NCI-H748 treated with DMSO at 0.1 percent for 48 hours (cell line): ENCODE measurements at places on chromosomes 5 and 9.
A peak's percentile ranks its signal among the peaks of the same experiment; 100 is the strongest.

DNA sequence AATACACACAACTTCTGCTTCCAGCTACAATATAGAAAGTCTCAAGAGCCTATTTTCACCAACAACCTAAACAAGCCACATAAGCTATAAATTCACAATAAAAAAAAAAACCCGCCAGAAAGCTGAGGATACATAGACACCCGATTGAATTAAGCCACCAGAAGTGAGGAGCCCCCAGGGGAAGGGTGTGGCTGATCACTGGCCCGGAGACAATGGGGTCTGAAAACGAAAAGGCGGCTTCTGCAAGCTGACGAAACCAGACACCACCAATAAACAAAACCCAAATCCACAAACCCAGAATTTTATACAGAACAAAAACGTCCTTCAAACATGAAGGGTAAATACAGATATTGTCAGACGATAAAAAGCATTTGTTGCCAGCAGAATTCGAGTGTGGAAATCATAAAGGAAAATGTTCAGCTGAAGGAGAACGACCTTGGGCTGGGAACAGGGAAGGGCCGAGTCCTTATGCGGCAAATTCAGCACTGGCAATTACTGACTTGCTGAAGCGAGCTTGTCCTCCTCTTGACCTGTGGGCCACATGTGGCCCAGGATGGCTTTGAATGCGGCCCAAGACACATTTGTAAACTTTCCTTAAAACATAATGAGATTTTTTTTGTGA, 39.6 kb upstream of the CEP72 start:
- DNase-seq, result peak; percentile 100

DNA sequence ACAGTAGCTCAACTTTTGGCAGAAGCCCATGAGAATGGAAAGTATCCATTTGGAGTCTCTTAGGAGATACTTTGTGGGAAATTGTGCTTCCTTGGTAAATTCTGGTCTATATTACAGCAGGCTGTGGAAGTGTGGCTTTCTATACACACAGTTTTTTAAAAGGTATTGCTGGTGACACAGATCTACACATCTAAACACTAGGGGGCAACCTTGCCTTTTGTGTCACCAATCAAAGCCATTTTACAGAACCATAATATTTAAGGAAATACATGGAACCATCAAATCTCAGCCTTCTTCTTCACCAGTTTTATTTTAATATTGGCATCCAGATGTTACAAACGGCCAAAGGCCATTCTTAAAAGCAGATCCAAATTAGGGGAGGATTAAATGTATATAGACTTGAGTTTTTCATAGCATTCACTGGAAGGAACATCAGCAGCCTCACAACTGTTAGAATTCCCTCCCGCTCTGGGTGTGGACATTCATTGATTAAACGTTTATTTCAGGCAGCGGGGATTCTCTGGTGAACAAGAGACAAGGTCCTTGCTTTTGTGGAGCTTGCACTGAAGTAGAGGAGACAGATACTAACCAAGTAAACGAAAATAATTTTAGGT, 132.4 kb upstream of the EPB41L4A start:
- DNase-seq, result peak; percentile 30

- peak; percentile 3 for DNase-seq
Observed at GRCh38 chr5:141958113-141958512, at the start of gene PCDH12. Gene PCDH12, minus strand, starts transcription at chr5:141958202. Its CDS starts 351 bp downstream, at chr5:141957851.

GRCh38 chr9:126361810-126362238, 35.2 kb downstream of the MVB12B start:
- no peak for DNase-seq

GRCh38 chr5:16586556-16586955, 30.2 kb downstream of the RETREG1 start:
- DNase-seq, result no peak

- DNase-seq, result no peak
Observed at GRCh38 chr9:1044643-1045042, 5.5 kb upstream of the DMRT2 start.

- no peak for DNase-seq
Observed at GRCh38 chr5:95715799-95716461, 15.2 kb upstream of the RHOBTB3 start.

DNA sequence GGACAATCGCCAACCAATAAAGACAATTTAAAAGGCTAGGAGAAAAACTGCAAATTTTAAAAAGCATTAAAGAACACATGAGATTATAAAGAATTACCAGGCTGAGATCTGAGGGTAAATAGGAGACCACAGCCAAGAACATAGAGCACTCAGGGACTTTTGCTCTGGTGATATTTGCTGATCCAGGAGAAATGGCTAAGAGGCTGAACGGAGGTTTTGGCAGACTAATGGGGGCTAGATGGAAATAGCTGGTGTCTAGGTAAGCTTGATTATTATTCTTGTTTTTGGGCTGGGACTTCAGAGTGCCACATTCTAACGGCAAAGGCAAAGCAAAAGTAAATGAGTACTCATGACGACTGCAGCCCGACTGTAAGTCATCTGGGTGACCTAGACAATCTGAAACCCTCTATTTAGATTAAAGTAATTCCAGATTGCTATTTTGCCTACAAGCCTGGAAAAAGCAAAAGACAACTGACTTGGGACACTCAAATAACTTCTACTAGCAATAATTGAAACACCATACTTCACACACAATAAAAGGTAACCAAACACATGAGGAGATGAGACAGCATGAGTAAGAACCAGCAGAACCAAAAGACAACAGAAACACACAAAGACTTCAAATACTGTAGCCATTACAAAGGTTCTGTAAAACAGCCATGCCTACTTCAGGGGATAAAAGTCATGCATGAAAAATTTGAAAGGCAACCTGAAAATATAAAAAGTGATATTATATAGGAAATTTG, 68.8 kb downstream of the JAKMIP2 start:
- no peak for DNase-seq

GRCh38 chr9:97813072-97813471, 40.0 kb upstream of the FOXE1 start:
- no peak for DNase-seq

GRCh38 chr9:35110327-35110761, 5.3 kb downstream of the ATOSB start:
- DNase-seq, result no peak

GRCh38 chr9:125484350-125485282, 222.4 kb downstream of the MAPKAP1 start:
- DNase-seq, result no peak

- DNase-seq, result no peak
Observed at GRCh38 chr5:1772634-1773033, 27.0 kb downstream of the MRPL36 start.

DNA sequence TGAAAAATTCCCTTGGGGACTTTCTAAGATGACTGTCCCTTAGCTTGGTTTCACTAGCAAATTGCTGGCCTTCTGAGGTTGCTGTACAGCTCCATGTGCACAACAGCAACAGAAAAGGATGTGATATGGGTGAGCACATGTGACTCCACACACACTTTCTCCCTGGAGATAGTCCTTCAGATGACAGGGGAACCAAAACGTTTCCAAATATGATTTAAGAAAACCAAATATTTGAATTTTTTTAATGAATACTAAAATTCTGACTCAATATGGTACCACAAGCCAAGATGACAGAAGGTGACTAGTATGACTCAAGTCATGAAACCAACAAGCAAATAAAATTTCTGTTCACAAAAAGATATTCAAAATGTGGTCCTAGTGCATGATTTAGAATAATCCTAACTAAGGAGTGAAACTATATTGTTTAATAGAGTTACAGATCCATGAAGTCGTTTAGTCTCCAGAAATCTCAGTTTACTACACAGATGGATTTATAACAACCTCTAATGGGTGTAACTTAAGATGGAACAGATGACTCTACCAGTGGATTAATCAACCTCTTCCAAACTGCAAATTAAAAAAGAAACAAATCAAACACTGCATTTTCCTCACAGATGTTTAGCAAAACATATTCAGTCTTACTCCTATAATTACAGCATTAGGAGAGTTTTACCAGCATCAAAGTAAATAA, 144.8 kb upstream of the PIK3R1 start:
- no peak for DNase-seq
